Gastroesophageal sphincter (tissue), 4 donors: ENCODE measurements at places on chromosomes 4 and X.

DNA sequence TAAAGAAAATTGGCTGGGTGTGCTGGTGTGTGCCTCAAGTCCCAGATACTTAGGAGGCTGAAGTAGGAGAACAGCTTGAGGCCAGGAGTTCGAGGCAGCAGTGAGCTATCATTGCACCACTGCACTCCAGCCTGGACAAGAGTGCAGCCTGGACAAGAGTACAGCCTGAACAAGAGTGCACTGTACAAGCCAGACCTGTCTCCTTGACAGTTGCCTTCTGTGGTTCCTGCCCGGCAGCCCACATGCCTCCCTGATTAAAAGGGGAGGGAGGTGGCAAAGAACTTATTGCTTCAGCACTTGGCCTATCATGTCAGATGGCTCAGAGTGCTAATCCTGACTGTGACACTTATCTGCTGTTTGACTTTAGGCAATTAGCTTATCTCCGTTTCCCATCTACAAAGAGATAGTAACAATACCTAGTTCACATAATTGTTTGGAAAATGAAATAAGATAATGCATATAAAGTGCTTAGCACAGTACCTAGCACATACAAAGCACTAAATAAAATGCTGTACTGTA, 249.1 kb downstream of the DCLK2 start:
- no peak for ATAC-seq

DNA sequence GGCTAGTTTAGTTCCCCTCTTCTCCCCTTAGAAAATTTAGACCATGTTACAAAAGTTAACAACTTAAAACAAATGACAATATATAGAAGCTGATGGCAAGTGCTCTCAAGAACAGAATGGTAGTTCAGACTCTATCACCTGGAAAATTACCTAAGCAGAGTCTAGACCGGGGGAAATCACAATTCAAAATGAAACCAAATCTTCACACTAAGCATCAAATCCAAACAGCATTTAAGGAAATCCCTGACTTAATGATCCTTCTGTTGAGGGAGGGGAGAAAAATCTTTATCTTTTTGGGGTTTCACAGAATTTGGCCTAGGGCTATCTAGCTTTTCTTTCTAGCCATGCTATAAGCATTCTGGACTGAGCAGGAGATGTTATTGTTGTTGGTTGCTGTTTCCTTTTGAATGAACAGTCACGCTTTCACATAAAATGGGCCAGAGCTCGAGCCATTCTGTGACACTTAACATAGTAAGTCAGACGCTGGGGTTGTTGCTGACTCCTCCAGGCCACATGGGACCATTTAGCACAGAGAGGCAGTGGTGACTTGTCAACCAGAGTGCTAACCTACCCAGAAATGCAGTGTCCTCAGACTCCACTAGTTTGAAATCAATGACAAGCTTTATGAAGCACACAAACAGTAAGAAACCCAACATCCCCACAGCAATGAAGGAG, 16.0 kb upstream of the LSM6 start:
- no peak for ATAC-seq

GRCh38 chr4:168995537-168996295, 14.3 kb downstream of the CBR4 start:
- ATAC-seq = no peak

- no peak for ATAC-seq
These were observed 335.5 kb downstream of the ZNF674 start for GRCh38 chrX:46209768-46210167.

DNA sequence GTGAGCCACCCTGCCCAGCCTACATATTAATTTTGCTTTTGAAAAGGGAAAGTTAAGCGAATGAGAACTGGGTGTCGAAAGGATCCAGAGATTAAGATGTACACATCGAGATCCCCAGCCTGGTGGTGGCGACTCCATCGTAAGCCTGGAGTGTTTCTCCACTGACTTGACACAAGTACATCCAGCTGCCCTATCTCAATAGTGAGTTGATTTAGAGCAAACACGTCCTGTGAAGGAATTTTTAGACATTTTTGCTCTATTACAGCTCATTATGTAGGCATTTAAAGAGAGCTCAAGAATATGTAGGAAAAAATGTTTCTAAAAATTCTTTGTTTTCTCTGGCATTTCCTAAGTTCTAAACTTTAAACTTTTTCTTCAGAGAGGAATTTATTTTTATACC, 11.7 kb upstream of the CLDN34 start:
- no peak for ATAC-seq

DNA sequence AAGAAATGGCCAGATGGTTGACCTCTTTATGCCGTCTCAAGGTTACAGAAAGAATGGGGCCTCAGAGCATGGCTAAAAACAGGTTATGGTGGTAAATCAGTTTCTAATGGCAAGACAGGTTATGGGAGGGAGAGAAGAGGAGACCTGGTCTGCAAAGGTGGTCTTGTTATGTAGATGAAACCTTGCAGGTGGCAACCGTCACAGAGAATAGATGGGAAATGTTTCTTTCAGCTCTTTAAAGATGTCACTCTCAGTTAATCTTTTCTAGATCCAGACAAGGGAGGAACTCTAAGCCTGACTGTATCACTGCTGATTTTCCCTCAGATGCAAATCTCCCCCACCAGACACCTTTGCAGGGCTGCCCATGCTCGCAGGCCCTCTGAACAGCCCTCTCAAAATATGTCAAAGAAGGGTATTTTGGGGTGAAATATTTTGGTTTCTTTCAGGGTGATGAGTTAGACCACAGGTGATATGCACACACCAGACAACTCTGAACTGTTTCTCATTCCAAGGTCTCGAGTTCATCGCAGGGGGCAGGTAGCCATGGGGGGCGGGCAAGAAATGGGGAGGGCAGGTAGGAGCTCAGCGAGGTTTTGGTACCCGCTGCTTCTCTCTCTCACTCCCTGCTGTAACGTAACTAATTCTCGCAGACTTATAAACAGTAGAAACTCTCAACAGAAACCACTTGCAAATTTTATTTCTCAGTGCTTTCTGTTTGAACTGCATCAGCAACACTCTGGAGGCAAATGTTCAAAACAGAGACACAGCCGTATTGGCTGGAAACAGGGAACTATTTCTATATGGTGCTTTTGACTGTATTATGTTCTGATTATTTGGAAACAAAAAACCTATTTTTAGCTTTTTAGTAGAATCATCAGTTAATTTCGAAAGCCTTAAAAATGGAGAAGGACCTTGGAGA, 32.4 kb downstream of the CASP3 start:
- no peak for ATAC-seq

- no peak for ATAC-seq
These were observed 51.4 kb upstream of the GUCY1A1 start for GRCh38 chr4:155615081-155615887.

- ATAC-seq = no peak
These were observed 330.9 kb downstream of the GBA3 start for GRCh38 chr4:23023666-23024065.

DNA sequence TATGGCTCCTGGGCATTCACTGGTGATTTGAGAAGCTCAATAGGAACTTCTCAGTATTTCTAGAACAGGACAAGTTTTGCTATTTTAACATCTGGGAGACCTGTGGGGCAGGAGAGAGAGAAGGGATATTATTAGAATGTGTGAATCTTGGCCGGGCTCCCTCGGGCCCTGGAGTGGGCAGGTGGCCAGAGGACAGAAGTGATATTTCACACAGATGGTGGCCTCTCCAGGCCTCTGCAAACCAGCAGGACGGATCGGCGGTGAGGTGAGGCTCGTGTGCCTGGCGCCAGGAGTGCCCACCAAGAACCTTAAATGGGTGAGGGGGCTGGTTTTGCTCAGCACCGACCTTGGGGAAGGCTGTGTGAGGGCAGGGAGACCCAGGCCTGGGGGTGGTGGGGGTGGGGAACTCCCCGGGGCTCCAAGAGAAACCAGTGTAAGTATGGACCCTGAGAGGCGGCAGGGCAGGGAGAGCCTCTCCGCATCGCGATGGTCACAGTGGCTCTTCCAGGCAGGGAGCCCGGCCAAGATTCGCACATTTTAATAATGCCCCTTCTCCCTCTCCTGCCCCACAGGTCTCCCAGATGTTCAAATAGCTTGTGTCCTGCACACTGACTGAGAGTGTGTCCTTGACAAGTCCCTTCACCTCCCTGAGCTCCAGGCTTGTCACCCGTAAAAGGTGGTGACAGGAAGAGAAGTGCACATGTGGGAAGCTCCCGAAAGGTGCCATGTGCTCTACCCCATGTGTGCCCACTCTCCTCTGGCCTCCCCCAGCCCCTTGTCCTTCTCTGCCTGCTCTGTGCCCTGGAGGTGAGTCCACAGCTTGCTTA, 64.9 kb downstream of the SORCS2 start:
- ATAC-seq = peak; percentile 73

DNA sequence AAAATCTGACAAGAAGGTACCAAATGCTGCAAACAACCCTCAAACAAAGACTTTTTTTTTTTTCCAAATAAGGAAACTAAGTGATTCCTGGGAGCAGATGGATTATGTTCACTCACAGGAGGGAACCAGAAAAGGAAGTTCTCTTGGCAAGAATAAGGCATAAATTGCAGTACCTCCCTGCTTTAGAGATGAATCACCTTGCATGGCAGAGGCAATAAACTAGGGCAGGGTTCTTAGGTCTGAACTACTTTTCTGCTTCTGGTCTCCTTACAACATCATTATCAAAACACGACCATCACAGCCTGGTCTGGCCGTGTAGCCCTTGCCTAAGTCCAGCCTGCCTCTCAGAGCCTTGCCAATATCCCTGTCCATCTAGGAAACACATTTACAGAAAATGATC, 6.3 kb downstream of the TMEM31 start:
- ATAC-seq = peak; percentile 87

- no peak for ATAC-seq
These were observed 19.7 kb downstream of the TBC1D14 start for GRCh38 chr4:6929339-6929811.

- ATAC-seq = no peak
These were observed 56.1 kb downstream of the TSPAN5 start for GRCh38 chr4:98602270-98602669.

DNA sequence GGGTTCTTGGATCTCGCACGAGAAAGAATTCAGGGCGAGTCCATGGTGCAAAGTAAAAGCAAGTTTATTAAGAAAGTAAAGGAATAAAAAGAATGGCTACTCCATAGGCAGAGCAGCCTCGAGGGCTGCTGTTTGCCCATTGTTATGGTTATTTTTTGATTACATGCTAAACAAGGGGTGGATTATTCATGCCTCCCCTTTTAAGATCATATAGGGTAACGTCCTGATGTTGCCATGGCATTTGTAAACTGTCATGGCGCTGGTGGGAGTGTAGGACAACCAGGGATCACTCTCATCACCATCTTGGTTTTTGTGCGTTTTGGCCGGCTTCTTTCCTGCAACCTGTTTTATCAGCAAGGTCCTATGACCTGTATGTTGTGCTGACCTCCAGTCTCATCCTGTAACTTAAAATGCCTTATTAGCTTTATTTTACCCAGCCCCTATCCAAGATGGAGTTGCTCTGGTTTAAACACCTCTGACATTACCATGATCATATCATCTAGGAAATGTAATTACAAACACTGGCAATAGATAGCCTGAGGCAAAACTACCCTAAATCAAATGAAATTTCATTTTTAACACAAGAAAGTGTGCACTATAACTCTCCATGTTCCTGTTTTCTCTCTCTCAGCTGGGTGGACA, 94.3 kb upstream of the ATXN3L start:
- no peak for ATAC-seq

DNA sequence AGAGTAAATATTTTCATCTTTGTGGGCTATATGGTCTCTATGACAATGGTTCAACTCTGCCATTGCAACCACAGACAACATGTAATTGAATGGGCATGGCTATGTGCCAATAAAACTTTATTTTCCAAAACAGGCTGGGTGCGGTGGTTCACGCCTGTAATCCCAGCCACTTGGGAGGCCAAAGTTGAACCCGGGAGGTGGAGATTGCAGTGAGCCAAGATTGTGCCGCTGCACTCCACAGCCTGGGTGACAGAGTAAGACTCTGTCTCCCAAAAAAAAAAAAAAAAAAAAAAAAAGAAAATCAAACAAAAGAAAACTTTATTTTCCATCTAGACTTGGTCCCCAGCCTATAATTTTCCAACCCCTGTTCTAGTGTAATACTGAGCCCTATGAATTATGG, 38.4 kb upstream of the LAS1L start:
- no peak for ATAC-seq

DNA sequence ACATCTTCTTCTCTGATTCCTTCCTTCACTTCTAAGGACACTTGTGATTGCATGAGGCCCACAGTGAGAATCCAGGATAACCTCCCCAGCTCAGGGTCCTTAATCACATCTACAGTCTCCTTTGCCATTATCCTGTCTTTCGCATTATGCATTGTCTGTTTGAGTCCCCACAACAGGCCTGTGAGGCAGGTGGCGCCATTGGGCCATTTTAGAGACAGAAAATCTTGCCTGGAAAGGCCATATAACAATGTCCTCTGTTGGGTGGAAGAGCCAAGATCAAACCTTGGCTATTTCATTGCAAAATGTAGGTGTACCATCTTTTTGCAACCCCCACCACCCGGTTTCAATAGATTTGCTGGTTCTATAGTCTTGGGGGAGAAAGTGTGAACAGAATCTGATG, 11.8 kb upstream of the DCUN1D4 start:
- peak; percentile 39 for ATAC-seq

DNA sequence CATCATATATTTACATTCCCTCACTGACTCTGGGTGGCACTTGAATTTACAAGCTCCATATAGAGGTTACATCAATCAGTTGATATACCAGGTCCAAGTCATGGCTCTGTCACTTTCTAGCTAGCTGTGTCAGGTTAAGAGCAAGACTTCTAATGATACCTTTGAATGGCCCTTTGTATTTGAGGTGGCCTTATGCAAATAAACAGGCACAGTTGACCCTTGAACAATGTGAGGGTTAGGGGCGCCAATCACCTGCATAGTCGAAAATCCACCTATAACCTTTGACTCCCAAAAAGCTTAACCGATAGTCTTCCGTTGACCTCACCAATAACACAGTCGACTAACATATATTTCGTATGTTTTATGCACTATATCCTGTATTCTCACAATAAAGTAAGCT, 1.3 kb upstream of the PTTG2 start:
- no peak for ATAC-seq

DNA sequence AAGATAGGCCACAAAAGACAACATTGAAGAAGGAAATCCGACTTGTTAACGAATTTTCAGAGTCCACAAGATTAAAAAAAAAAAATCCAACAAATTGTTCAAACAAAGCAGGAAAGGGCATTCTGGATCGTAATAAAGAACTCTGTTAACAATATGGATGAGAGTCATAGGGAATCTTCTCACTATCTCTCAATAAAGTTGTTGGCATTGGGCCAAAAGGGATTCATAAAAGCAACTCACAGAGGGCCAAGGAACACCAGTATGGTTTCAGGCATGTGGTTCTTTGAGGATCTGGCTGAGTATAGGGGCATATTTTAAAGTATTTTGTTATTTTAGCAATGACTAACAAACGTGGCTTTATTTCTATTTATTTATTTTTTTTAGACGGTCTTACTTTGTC, 49.5 kb downstream of the SHISA3 start:
- ATAC-seq = no peak

- ATAC-seq = peak; percentile 96
These were observed 29.6 kb downstream of the TLR10 start for GRCh38 chr4:38752941-38753806.

DNA sequence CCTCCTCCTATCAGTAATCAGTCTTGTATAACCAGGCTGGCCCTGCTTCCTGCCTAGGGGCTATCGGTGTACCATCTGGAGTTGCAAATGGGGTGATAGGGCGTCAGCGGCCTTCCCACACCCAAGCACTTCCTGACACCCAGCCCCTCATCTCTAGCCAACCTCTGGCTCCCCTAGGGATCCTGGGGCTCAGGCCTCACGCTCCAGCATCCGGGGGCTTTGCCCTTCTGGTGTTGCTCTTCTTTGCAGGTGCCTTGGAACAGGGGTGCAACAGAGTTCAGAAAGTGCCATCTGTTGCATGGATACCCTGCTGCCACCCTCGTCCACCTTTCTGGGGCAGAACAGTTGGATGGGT, 4.1 kb downstream of the IL9R start:
- no peak for ATAC-seq
